ENCODE measurements at places on chromosomes 11 and 22.

GRCh38 chr11:72985645-72986044 is 156.5 kb downstream of the FCHSD2 start:
- DNase-seq, result no peak

DNA sequence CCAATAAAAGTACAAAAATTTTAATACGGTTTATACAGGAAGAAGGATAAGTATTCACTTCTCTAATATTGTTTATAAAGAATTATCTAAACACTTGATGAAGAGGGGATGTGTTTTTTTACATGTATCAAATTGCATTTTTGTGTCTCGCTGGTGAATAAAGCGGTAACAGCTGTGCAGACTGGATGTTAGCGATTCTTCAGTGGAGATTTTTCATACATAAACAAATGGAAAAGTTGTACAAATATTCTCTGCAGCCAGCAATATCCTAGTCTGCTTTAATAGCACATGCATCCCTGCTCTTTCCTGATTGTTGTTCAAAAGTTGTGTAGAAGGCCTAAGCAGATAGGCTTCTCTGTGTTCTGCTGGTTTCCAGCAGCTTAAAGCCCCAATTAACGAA is 369.3 kb downstream of the SOX6 start:
- DNase-seq, result no peak

DNA sequence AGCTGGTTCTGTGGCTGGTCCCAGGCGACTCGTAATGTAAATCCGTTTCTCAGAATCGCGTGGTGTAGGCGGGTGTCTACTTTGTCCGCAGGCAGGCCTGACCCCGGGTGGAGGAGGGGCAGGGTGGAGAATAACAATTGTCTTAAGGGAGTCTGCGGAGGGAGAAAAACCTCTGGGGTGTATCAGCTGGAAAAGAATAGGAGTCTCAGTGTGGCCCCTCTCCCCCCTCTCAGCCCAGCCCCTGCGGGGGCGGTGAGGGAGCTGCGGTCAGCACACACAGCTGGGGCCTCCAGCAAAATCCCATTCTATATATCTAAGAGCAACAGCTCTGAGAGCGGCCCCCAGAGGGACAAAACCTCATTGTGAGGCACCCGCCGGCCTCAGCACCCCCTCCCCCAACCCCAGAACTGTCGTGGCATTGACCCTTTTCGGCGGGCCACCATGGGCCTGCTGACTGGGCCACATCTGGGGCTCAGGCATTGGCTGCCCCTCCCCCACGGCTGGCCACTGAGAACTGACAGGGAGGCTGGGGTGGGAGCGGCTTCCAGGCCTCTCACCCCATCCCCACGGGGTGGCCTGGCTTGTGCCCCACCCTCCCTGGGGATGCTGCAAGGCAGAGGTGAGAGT is 2.7 kb upstream of the MYRF start:
- no peak for DNase-seq

GRCh38 chr11:96713301-96713700 is 323.5 kb downstream of the JRKL start:
- no peak for DNase-seq

GRCh38 chr22:35274154-35274871 is 17.0 kb downstream of the HMGXB4 start:
- DNase-seq, result no peak

- DNase-seq, result no peak
These were observed 50.3 kb downstream of the TUG1 start for GRCh38 chr22:31019191-31019930.
